ENCODE measurements at places on chromosomes 12 and 14. TPM values are rescaled to one million over a fixed set of nuclear protein-coding genes. Genes with fewer than 3 reads are reported as not detected.

The P2RX7 gene
- 0.18 TPM for total RNA-seq

The AHNAK2 gene
- 78.4 TPM for total RNA-seq

The BEGAIN gene
- total RNA-seq: 0.18 TPM

The SYT1 gene
- total RNA-seq: 43.3 TPM

The ACSM4 gene
- total RNA-seq: not detected

The APOLD1 gene
- 9.2 TPM for total RNA-seq

The ZNF891 gene
- total RNA-seq: 1.8 TPM

The AGAP2 gene
- 0.27 TPM for total RNA-seq

The SLC4A8 gene
- total RNA-seq: 4.7 TPM

The SLC7A7 gene
- total RNA-seq: 2.5 TPM

The KCNMB4 gene
- 2.0 TPM for total RNA-seq

The GLT1D1 gene
- not detected for total RNA-seq

The NOVA1 gene
- 16.9 TPM for total RNA-seq

The RTL1 gene
- not detected for total RNA-seq

Data from fibroblast of the aortic adventitia (primary cell).